ENCODE measurements at places on chromosomes 6 and 20.

DNA sequence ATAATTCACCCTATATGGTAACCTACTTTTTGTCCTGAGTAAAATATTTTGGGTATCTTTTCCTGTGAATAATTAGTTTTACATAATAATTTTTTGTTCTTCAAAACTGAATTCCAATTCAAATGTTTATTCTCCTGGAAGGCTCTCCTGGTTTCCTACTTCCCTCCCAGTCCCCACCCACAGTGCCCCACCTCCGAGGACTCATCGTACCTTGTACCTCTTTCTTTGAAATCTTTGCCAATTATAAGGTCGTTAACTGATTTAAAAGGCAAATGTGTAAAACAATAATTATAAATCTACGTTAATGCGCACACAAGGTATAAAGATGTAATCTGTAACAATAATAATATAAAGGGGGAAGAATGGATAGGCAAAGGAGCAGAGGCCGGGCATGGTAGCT, 40.5 kb upstream of the VEGFA start:
- DNase-seq, result no peak

DNA sequence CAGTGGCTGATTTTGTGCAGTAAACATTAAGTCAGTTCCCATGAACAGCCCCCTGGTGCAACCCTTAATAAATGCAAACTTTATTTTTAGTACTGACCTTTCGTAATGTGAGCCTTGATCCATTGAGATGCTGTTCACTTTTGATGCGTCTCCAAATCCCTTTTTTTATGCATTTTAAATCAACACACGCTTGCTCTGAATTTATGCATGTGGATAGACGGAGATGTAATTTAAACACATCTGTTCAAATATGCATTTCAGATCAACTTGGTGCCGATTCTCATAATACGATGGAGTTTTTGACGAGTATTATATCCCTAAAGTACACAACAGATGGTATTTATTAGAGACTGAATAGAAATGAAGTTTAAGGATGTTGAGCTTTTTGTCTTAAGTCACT, 505.7 kb downstream of the CDKAL1 start:
- DNase-seq, result no peak

DNA sequence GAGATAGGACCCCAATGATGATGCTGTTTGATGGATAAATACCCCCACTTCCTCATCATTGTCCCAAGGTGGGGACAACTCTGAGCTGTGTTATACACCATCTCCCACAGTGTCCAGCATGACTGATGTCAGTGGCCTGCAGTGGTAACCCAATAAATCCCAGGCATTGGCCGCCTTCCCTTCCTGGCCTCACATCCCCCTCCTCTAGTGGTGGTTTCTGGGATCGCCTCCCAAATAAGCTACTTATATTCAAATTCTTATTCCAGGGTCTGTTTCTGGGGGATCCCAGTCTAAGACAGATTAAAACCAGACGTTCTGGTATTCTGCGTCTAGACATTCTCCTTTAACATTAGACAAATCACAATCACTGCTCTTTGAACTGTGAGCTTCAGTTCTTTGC, 90.6 kb downstream of the SCP2D1 start:
- DNase-seq, result no peak

GRCh38 chr6:70811788-70812187, 144.1 kb downstream of the SMAP1 start:
- no peak for DNase-seq

All from stimulated activated CD4-positive, alpha-beta T cell treated with anti-CD3 and anti-CD28 coated beads, Interleukin-2, amount 100 ng/mL, for 24 hours (primary cell).